Activated naive CD8-positive, alpha-beta T cell treated with anti-CD3 and anti-CD28 coated beads, Interleukin-2, amount 10 ng/mL, durations not matched to agents 7 days and 5 days (primary cell): ENCODE measurements at places on chromosomes 5 and 9. TPM values are rescaled to one million over a fixed set of nuclear protein-coding genes. Genes with fewer than 3 reads are reported as not detected.

IFNA17 gene
- total RNA-seq: not detected

DOCK2 gene
- 275 TPM for total RNA-seq

PCDHB14 gene
- not detected for total RNA-seq

LCN1 gene
- not detected for total RNA-seq

SLC36A2 gene
- total RNA-seq: not detected

FOXD4L6 gene
- total RNA-seq: 0.28 TPM

ARHGEF37 gene
- total RNA-seq: 0.82 TPM

PDE6A gene
- not detected for total RNA-seq

TNFSF8 gene
- 56.4 TPM for total RNA-seq

PCDHGB6 gene
- total RNA-seq: 0.11 TPM

CDH12 gene
- total RNA-seq: not detected
